Temporal lobe (tissue), 4 donors: ENCODE measurements at places on chromosomes 11 and 22. TPM values are rescaled to one million over a fixed set of nuclear protein-coding genes. Genes with fewer than 3 reads are reported as not detected.

Gene SCGB1D2
- total RNA-seq = not detected

Gene TCN2
- 11.1 TPM for total RNA-seq

Gene ANKK1
- total RNA-seq = not detected

Gene DYNC2H1
- 56.1 TPM for total RNA-seq

Gene OR10D3
- total RNA-seq = not detected
